Calu3 (cell line): ENCODE measurements at places on chromosomes 11 and 22. TPM values are rescaled to one million over a fixed set of nuclear protein-coding genes. Genes with fewer than 3 reads are reported as not detected.

GRCh38 chr22:47166446-47167016 is 404.1 kb downstream of the TBC1D22A start:
- DNase-seq: no peak

DNA sequence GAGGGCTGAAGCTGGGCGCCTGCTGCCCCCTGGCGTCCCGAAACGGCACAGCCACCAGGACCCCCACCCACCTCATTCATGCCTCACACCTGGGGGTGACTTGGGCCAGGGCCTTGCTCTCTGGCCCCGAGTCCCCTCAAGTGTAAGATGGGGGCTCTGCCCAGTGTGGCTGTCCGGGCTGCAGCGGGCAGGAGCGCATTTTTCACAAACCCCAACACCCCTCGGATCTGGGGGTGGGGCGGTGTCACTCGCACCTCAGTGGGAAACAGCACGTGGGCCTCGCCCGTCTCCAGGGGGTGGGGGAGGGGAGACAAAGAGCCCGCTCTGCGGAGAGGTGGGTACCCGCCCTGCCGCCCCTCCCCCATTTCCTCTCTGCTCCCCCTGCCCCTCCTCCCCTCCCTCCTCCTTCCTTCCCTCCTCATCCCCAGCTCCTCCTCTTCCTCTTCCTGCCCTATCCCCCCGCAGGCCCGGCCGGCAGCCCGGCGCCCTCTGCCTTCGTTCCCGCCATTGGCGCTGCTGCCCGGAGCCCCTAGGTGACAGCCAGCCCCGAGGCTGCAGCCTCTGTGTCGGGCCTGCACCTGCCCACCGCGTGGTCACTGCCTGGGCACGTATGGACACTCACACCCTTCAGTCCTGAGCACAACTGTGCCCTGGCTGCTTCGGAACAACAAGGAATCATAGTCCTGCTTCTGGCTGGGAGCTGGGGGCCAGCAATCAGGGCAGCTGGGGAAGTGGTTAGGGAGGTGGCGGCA is 6.8 kb upstream of the CDKN1C start:
- peak; percentile 73 for DNase-seq

Gene SLC5A4
- total RNA-seq: not detected in 2 replicates

Gene SLC16A8
- not detected in 2 replicates for total RNA-seq

DNA sequence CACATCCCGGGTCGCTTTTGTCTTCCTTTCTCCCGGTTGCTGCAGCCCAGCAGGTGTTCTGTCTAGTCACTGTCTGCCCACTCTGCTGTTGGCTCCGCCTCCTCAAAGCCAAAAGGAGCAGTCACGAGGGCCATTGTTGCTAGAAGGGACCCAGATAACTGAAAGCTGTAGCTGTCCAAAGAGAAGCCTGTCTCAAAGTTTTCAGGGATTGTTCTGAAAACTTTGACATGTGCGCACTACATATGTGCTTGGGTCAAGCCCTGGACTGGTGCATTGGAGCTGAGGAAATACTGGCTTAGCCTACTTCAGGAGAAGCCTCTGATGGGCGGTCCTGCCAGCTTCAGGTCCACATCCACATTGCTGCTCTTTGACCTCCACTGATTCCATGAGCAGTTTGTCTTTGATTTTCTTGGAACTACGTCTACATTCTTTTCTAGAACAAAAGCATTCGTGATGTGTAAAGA is 8.8 kb upstream of the OR2AT4 start:
- no peak for DNase-seq

Gene TAF10
- 175 and 187 TPM in 2 replicates for total RNA-seq

Gene UBQLN3
- total RNA-seq: not detected in 2 replicates

- DNase-seq: no peak
Measured at GRCh38 chr11:129202646-129203045, 10.5 kb upstream of the ARHGAP32 start.

Gene MRGPRX3
- not detected in 2 replicates for total RNA-seq

DNA sequence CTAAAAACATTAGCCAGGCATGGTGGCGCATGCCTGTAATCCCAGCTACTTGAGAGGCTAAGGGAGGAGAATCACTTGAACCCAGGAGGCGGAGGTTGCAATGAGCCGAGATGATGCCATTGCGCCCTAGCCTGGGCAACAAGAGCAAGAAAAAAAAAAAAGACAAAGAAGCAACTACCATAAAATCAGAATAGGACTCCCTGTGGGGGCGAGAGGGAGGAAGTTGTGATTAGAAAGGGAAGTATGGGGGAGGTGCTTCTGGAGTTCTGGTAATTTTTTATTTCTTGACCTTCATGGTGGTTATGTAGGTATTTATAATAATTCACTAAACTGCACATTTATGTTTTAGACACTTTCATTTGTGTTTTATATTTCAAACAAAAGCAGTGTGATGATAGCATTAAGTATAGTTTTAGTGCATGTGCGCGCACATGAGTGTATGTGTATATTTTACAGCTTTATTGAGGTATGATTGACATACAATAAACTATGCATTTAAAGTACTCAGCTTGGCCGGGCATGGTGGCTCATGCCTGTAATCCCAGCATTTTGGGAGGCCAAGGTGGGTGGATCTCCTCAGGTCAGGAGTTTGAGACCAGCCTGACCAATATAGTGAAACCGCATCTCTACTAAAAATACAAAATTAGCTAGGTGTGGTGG is 43.5 kb downstream of the SIK2 start:
- DNase-seq: no peak

Gene TREH
- total RNA-seq: 0.21 and 0.49 TPM in 2 replicates

- DNase-seq: no peak
Measured at GRCh38 chr11:31141789-31142188, 227.8 kb downstream of the DCDC1 start.

- no peak for DNase-seq
Measured at GRCh38 chr11:9851366-9851765, 187.5 kb downstream of the SWAP70 start.

Gene TLCD5
- total RNA-seq: 4.9 and 5.9 TPM in 2 replicates

GRCh38 chr11:104275992-104276391 is 112.0 kb upstream of the PDGFD start:
- DNase-seq: no peak

- DNase-seq: peak; percentile 91
Measured at GRCh38 chr11:859394-860131, 16.9 kb downstream of the TSPAN4 start.

GRCh38 chr22:22959147-22959827 is 71.7 kb downstream of the IGLL5 start:
- peak; percentile 83 for DNase-seq

- DNase-seq: no peak
Measured at GRCh38 chr11:88275636-88276035, 61.9 kb downstream of the CTSC start.

DNA sequence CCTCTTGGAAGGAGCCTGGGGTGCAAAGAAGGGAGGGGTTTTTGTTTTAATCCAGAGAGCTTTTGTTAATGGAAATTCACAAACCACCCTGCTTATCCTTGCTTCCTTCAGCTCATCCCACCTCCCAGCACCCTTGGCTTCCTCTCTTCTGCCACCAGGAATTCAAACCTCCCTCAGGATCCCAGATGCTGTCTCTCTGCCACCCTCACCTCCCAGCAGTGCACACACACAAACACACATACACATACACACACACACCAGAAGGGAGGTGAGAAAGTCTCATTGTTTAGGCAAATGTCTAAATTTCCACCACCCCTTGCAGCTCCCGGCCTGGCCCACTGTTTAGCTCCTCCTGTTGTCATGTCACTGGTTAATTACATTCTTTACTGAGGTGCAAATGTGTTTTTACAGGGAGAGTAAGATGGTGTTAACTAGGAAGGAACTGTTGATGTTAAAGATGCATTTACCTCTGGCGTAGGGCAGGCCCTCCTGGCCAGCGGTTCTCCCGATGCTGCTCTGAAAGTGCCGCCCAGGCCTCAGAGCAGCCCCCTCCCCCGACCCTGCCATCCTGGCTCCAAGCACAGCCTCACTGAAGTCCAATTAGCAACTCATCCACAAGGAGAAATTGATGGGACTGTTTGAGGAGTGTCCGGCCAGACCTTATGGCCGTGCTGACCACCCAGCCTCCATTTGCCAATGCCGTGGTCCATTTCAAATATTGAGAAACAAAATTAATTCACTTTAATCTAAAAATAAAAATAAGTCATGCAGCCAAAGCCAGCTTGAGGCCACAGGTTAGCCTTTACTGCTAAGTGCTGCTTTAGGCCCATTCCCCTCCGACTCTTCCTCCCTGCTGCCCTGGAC is 165.4 kb downstream of the FEZ1 start:
- no peak for DNase-seq

Gene DEFB108B
- total RNA-seq: not detected in 2 replicates

Gene CRYBB3
- total RNA-seq: 1.4 and 1.8 TPM in 2 replicates

Gene HSPB2
- total RNA-seq: not detected in 2 replicates

GRCh38 chr11:64206457-64207255 is at the start of gene FERMT3:
TSS of gene FERMT3 (plus strand) at chr11:64206721. CDS start at chr11:64207365, 644 bp downstream.
- no peak for DNase-seq

DNA sequence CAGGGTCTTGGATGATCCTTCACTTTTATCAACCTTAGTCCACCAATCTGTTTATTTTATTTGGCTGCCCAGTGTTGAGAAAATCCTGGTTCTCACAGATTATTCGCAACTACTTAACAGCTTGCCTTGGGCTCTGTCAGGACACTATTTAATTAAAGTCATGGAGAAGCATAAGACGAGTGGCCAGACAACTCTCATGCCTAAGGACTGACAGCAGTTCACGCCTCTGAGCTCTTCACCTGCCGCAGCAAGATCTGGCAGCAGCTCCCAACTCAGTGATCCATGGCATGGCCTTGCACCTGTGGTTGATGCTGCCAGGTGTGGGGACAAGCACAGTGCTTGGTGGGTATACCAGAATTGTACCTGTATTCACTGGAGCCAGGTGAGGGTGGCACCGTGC is 37.8 kb downstream of the HIRA start:
- no peak for DNase-seq

- DNase-seq: no peak
Measured at GRCh38 chr22:20203142-20203551, 52.3 kb upstream of the CCDC188 start.

DNA sequence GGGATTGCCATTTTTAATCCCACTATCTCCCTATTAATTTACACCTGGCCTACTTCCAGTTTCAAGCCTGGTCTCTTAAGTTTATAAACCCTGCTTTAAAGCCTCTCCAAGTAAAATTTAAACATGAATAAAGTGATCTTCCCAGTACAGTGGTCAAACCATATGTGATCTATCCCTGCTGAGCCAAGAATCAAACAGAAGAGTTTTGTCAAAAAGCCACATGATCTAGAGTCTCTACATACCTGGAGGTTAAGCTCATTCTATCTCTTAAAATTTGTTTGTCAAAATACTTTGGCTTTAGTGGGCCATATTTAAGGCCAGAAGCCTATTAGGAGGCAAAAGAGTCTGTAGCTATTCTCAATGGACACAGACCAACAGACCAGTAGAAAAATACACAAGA is 42.9 kb upstream of the DDI1 start:
- DNase-seq: no peak

DNA sequence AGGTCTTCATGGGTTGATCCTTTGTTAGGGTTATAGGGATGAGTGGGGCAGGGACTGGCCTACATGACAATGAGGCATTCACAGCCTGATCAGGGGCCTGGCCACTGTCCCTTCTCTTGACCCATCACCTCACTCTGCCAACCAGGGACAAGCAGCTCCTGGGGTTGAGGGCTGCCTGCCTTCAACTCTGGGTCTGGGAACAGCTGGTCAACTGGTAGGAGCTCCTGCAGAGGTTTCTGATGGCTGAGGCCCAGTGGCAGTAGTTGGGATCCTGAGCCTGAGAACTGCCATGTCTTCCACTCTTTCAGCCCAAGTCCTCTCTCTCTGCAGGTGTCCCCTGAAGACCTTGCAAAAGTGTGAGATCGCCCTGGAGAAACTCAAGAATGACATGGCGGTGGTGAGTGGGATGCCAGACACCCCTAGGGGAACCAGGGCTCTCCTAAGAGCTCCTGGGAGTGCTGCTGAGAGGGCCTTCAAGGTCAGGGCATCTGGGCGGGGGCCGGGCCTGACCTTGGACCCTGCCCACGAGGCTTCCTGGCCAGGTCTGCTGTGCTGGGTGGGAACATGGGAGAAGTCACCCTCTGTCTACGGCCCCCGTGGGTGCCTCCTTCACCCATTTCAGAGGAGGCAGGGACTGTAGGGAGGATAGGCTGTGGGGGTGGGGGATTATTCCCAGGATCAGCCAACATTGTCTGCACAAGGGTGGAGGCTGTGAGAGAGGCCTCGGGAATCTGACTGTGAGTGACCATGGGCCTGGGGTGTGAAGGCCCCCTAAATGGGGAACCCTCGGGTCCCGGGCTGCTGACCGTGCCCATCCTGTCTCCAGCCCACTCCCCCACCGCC is 76.8 kb downstream of the MED15 start:
- no peak for DNase-seq

GRCh38 chr11:76770642-76771445 is 12.3 kb upstream of the TSKU start:
- DNase-seq: peak; percentile 53

Gene IL10RA
- 0.05 and 0.76 TPM in 2 replicates for total RNA-seq

- DNase-seq: no peak
Measured at GRCh38 chr11:124725719-124726105, 14.0 kb upstream of the NRGN start.

DNA sequence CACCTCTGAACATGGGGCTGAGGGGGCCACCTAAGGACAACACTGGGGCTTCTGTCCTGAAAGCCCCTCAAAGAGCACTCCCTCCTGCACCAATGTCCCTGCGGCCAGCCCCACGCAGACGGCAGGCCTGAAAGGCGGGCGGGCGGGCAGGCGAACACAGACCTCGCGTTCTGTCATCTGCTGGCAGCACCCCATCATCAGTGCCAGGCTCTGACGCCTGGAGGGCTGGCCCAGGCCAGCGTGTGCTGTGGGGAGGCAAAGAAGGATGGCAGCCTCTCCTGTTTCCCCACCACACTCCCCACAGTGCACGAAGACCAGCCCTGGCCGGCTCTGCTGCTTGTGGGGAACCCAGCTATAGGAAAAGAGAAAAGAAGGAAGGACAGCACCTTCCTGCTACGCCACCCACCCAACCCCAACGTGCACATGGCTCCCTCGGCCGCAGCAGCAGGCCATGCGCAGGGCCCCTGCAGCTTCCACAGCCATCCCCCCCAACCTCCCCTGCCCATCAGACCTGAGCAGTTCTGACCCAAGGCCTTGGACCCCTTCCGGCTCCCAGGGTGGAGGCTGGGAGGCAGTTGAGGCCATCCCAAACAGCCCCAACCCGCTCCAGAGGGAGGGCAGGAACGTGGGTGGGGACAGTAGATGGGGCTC is 3.5 kb downstream of the SBF1 start:
- DNase-seq: no peak

DNA sequence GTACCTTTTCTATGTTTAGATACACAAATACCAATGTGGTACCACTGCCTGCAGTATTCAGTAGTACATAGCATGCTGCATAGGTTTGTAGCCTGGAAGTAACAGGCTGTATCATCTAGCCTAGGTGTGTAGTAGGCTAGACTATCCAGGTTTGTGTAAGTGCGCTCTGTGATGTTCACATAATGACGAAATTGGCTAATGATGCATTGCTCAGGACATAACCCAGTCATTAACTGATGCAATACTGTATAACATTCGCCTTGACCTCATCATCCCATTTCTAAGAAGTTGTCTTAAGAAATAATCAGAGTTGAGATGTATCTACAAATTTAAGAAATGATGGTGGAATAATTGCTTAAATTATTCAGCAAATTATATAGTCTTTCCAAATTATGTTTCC is 116.0 kb upstream of the TIMP3 start:
- no peak for DNase-seq
